T-helper 17 cell (primary cell): ENCODE measurements at places on chromosomes 4 and X.

DNA sequence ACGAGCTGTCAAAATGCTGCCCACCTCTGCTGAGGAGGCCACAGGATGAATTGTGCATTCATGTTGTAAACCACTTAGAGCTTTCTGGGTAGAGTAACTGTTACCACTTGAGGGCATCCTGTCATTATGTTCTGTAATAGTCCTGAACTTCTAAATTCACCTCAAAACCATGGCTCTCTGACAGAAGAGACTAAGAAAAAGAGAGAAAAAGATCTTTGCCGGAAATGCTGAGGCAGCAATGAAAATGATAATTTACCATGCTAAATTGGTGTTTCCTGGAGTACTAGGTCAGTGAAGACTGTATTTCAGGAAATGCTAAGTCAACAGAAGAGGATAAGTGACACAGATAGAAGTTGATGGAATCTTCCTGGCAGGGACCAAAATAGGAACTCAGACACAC lies 942.3 kb upstream of the SLIT2 start:
- no peak for DNase-seq

DNA sequence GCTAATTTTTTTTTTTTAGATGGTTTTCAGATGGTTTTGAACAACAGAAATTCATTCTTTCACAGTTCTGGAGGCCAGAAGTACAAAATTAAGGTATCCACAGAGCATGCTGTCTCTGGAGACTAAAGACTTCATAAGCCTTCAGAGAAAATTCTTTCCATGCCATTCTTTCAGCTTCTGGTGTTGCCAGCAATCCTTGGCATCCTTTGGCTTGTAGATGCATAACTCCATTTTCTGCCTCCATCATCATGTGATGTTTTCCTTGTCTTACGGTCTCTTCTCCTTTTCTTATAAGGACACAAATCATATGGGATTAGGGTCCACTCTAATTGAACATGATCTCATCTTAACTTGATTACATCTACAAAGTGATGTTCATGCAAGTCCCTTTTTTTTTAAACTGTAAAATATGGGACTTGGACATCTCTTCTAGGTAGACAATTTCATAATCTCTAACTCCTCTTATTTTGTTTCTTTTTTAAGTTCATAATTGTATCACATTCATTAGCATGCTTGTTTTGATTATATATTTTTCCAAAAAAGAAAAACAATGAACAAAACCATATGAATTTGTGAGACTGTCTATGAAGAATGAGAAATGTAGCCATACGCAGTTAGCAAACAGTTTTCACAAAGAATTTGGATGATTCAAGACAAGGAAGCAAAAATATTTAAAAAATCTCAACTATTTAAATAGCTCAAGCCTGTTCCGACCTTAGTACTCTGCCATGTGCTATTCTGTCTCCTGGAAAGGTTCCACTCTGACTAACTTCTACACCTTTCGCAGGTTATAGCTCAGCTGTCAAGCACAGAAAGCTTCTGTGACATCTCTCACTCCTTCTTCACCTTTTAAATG lies 53.1 kb upstream of the GIMD1 start:
- no peak for DNase-seq

DNA sequence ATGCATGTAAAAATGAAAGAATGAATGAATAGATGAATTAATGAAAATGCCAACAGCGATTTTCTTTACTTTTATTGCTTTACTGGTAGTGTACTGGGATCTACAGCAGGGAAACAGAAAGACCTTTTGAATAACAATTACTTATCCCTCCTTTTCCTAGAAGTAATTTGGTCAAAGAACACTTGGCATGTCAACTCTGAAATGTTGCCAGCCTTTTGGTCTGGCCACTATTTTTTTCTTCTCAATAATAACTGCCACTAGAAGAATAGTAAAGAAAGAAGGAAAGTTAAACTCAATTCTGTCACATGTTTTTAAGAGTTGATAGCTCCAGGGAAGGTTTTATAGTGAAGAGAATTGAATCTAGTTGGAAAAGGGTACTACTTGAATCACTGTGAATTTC lies 52.9 kb downstream of the EPHA5 start:
- DNase-seq, result no peak

DNA sequence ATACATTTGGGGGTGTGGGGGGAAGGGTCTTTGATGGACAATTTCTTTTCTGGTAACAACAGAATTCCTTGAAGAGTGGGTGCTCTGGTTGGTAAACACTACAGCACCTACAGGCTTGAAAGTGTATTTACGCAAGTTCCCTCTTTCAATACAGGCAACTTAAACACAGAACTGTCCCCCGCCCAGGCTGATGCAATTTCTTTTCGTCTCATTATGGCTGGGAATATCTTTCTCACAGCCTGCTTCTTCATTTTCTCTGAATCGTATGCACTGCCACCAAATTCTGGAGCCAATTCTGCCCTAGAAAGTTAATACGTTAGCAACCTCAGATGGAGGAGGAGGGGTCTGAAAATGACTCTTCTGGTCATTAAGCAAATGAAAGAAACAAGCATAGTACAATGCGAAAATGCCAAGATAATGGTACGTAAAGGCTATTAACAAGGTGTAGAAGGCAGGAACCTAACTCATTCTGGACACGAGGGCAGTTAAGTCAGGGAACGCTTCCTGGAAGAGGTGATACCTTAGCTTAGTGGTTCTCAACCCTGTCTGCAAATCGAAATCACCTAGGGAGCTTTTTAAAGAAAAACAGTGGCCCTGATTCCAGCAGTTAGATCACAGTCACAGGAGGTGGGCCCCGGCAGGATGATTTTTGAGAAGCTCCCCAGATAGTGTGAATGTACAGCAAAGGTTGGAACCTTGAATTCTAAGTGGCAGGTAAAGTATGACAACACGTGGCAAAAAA lies 1.0 kb downstream of the AGA start:
- DNase-seq, result no peak

GRCh38 chrX:115547448-115547847 lies 13.5 kb upstream of the PLS3 start:
- DNase-seq, result no peak

GRCh38 chr4:2825740-2826139 lies 17.9 kb upstream of the ADD1 start:
- DNase-seq, result peak; percentile 2

- no peak for DNase-seq
Measured at GRCh38 chr4:11743976-11744375, 315.3 kb upstream of the HS3ST1 start.

DNA sequence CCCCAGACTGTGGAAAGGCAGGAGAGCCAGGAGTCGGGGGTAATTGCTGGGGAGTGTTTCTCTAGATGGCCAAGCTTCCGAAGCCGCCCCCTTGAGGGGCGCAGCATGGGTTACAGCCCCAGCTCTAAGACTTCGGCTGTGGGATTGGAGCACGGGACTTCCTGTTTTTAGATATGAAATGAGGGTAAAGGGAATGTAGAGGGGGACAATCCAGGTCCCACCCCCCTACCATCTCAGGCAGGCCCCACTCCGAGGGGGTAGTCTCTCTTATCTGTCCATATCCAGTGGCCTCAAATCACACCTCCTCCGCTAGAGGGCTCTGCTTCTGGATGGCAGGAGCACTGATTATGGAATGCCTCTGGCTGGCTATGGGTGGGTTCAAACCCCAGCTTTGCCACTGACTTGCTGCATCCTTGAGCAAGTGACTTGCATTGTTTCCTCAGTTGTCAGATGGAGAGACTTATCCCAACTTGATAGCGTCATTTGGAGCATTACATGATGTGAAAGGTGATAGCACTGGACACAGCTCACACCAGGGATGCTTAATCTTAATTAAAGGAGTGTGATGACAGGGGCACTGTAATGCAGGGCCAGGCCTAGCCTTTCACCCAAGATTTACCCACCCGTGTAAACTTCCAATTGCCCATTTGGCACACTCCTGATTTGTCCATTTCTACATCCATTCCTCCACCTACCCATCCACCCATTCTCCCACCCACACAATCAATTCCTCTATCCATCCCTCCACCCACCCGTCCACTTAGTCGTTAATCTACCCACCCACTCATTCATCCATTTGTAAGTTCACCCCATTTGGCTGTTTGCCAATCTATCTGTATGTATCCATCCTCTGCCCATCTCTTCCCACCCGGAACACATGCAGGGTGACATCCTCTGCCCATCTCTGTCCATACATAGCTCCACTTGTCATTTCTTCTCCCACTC lies 848 bp upstream of the KCND1 start:
- no peak for DNase-seq

GRCh38 chrX:130981836-130982235 lies 76.3 kb upstream of the ARHGAP36 start:
- DNase-seq, result no peak

- DNase-seq, result no peak
Measured at GRCh38 chr4:4521731-4522130, 20.1 kb downstream of the STX18 start.

GRCh38 chr4:127309369-127310102 lies 323.2 kb upstream of the INTU start:
- DNase-seq, result no peak

GRCh38 chr4:14679906-14680305 lies 322.4 kb upstream of the CPEB2 start:
- DNase-seq, result no peak

DNA sequence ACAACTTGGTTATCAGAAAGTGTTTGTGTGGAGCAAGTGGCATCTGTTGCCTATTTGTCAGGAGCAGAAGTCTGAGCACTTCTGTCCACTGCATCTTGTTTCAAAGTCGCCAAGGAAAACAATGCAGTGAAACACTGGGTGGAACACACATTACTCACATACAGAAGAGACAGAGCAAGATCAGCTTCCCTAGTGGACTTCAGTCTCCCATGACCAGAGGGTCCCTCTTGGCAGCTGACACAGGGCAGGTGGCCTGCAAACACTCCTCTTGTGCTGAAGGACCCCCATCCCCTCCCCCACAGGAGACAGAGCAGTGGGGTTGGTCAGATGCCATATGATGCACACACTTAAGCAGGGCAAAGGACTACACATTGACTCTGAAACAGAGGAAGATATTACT lies 3.6 kb upstream of the BBS12 start:
- DNase-seq, result no peak

GRCh38 chr4:138217567-138217966 lies 24.6 kb downstream of the SLC7A11 start:
- no peak for DNase-seq

- no peak for DNase-seq
Measured at GRCh38 chr4:178462710-178463109, 1020.5 kb upstream of the AGA start.

DNA sequence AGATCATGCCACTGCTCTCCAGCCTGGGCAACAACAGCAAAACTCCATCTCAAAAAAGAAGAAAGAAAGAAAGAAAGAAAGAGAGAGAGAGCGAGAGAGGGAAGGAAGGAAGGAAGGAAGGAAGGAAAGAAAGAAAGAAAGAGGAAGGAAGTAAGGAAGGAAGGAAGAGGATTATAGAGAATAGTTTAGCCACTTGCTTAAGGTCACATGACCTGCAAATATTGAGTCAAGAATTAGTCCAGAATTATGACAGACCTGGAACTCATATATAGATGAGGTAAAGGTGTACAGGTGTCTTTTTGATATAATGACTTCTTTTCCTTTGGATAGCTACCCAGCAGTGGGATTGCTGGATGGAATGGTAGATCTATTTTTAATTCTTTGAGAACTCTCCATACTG lies 25.6 kb upstream of the ANTXR2 start:
- DNase-seq, result no peak

GRCh38 chr4:39996811-39997210 lies 19.1 kb upstream of the PDS5A start:
- DNase-seq, result no peak

GRCh38 chrX:10901290-10901633 lies 209.9 kb upstream of the HCCS start:
- DNase-seq, result no peak

DNA sequence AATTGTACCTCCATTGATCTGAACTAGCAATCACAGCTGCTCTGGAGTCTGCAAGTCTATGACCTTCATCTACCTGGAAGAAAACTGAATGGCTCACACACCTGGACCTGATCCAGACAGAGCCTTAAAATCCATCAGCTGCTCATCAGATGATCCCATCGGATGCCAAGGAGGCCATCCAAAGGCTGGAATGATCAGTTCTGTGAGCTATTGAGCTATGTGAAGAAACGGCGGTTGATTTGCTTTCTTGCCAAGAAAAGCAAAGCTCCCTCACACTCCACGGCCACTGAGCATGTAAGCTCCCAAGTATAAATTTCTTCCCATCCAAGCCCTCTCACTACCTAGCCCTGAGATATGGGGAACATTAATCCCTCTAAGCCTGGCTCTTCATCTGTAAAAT lies 63.1 kb downstream of the RELL1 start:
- DNase-seq, result no peak

DNA sequence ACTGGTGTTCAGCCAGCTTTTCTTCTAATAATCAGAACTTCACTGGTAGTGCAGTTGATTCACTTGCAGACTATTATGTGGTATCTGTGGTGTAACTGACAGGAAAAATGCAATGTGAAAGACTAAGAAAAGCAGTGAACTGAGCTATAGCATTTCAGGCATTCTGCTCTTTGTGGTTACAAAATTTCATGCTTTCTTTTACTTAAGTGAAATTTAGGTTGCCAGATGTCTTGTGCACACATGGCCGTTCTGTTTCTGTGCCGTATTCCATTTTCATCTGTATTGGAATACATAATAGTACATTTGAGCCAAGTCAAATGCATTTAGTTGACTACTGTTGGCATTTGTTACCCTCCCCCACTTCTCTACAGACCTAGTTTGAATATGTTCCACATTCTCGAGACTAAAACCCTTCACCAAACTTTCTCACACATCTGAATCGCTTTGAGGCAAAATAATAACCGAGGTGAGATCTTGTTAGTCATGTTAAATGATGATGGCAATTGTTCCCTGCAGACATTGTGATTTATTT lies 8.2 kb downstream of the RTL3 start:
- DNase-seq, result no peak

GRCh38 chrX:29496636-29497180 lies 718.7 kb upstream of the MAGEB2 start:
- no peak for DNase-seq

DNA sequence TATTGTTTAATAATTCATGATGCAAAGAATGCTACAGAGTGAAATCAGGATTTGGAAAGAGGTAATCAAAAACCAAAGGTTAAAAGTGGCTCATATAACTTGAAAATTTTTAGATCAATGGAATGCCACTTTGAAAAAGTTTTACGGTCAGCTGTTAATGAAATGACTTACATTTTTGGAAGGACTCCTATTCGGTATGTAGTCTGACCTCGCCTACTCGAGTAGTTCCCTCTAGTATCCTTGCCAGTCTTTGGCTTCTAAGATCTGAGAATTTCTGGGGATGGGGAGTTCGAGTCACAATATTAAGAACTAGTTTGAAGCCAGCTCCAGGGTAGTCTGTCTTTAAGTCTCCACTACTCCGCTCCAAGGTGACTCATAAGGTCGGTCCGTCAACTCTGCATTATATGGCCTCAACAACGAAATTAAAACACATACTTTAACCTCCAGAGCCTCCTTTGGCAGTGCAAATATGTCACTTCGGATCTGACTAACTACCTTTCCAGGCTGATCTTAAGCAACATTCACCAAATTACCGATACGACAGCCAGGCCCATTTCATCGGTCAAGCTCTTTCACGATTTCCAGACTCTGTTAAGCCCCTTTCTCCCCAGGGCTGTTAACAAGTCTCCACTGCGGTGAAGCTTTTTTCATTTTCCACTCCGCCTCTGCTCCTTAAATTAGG lies 733 bp upstream of the NAA15 start:
- no peak for DNase-seq
